ENCODE measurements at places on chromosomes 2 and 18.

DNA sequence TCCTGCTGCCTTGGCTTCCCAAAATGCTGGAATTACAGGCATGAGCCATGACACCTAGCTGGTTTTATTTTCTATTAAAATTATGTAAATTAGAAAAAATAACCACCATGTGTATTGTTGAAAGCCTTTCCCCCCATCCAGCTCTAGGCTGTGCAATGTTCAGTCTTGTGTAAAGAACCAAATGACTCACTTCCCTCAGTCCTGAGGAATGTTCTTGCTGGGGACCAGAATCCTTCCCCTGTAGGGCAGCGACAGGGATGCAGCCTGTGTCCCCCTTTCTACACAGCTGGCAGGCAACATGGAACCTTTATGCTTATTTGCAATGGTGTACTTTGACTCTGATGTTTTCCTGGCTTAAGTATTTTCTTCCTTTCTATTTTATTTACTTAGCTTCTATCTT, 29.4 kb downstream of the AOX1 start:
- no peaks in the 10 kb centered on the region for H3K36me3 ChIP-seq

- no peak overlapping the region for H3K4me3 ChIP-seq
- H3K4me1 ChIP-seq: no peaks in the 10 kb centered on the region
These were observed 31.6 kb upstream of the GPR155 start for GRCh38 chr2:174518395-174518794.

- no peak overlapping the region for H3K27ac ChIP-seq
- DNase-seq: no peak
- no peak overlapping the region for H3K4me3 ChIP-seq
- H3K36me3 ChIP-seq: no peaks in the 10 kb centered on the region
These were observed 209.6 kb upstream of the PIK3C3 start for GRCh38 chr18:41745166-41746049.

- no peaks in the 10 kb centered on the region for H3K27me3 ChIP-seq
- H3K4me1 ChIP-seq: no peaks in the 10 kb centered on the region
- no peak overlapping the region for H3K27ac ChIP-seq
- no peak overlapping the region for H3K4me3 ChIP-seq
- no peak for DNase-seq
These were observed 101.5 kb downstream of the ALPK2 start for GRCh38 chr18:58527285-58527951.

DNA sequence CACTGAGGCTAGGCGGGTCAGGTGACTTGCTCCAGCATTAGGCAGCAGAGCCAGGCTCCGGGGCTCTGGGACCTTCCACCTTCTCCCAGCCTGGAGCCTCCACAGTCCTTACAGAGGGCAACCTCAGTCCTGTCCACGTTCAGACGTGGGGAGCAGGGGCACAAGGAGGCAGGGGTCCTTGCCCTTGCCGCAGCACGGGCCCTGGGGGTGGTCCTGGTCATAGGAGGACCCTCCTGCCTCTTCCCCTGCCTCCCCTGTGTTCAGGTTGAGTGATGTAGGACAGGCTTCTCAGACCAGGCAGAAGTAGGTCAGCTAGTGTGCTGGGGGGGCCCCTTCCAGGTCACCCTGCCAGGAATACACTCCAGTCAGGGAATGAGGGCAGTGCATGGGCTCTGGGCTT, 5.4 kb upstream of the ARHGEF4 start:
- H3K4me1 ChIP-seq: no peaks in the 10 kb centered on the region
- DNase-seq: no peak
- H3K27me3 ChIP-seq: peaks cover 14% of the 10 kb centered on the region
- H3K4me3 ChIP-seq: no peak overlapping the region
- no peaks in the 10 kb centered on the region for H3K36me3 ChIP-seq
- H3K27ac ChIP-seq: no peak overlapping the region

DNA sequence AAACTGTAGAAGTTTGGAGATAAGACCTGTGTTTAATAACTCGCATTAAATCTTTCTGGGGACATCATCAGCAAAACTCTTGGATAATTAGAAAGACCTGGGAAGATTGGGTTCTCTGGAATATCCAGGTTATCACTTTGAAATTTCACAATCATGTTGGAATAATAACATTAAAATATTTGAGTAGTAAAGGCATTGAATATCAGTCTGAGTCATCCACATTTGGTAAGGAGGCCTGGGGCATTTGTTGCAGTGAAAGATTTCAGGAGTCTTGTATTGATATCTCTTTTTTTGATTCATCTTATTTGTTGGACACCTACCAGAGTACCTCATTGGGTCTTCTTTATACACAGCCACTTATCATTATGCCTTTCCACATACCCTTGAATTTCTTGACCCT, 95.9 kb downstream of the EPB41L5 start:
- no peaks in the 10 kb centered on the region for H3K27me3 ChIP-seq
- peaks cover 33% of the 10 kb centered on the region for H3K4me1 ChIP-seq
- DNase-seq: no peak
- H3K36me3 ChIP-seq: no peaks in the 10 kb centered on the region
- H3K4me3 ChIP-seq: no peak overlapping the region

DNA sequence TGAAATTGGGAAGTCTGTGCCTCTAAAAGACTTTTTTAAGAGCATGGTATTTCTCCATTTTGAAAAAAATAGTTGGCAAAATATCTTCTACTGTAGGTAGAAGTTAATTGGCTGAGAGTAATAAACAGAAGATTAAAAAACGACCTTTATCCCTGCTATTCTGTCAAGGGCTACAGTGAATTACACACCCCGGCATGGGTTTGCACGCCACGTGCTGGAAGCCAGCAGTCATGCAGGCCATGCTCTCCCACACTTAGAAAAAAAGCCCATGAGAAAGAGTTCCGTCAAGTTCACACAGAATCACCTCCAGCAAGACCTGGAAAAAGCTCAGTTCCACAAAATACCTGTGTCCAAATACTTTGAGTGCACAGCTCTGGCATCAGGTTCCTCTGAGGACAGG, 26.8 kb downstream of the FAM110C start:
- H3K27ac ChIP-seq: no peak overlapping the region
- no peaks in the 10 kb centered on the region for H3K4me1 ChIP-seq
- no peaks in the 10 kb centered on the region for H3K27me3 ChIP-seq

GRCh38 chr2:224042191-224042696, 3.2 kb upstream of the SERPINE2 start:
- H3K4me3 ChIP-seq: no peak overlapping the region
- H3K27ac ChIP-seq: no peak overlapping the region
- peaks cover 13% of the 10 kb centered on the region for H3K27me3 ChIP-seq

DNA sequence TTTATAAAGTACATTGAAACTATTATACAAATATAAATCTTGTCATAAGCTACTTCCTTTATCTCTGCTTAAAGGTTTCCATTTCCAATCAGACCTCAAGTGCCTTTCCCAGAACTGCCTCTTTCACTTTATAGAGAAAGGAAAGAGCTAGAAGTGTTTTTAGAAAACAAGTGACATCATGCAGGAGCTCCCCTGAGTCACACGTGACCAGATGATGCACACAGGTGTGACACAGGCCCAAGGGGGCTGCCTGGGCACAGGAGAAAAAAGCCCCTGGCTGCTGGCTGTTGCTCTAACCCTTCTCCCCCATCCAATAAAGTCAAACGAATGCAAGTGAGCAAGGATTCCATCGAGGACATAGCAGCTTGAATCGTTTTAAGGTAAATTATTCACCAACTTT, 21.4 kb upstream of the SH3BP4 start:
- no peaks in the 10 kb centered on the region for H3K4me1 ChIP-seq
- DNase-seq: no peak
- no peaks in the 10 kb centered on the region for H3K27me3 ChIP-seq
- no peak overlapping the region for H3K27ac ChIP-seq
